ENCODE measurements at places on chromosomes 11 and 22. TPM values are rescaled to one million over a fixed set of nuclear protein-coding genes. Genes with fewer than 3 reads are reported as not detected.
A peak's percentile ranks its signal among the peaks of the same experiment; 100 is the strongest.

Gene CRYBB3
- 0.89 TPM for total RNA-seq

Gene CYB5R2
- not detected for total RNA-seq

Gene FGF19
- total RNA-seq, result not detected

Gene GTSE1
- total RNA-seq, result 0.72 TPM

Gene TSG101
- total RNA-seq, result 38.8 TPM

Gene CAPRIN1
- total RNA-seq, result 135 TPM

Gene OR8D4
- total RNA-seq, result not detected

Gene LRRC74B
- 0.25 TPM for total RNA-seq

Gene OR52H1
- not detected for total RNA-seq

Gene NUP98
- total RNA-seq, result 89.1 TPM

GRCh38 chr11:121426476-121427399 is 25.4 kb upstream of the SORL1 start:
- peak; percentile 46 for DNase-seq

DNA sequence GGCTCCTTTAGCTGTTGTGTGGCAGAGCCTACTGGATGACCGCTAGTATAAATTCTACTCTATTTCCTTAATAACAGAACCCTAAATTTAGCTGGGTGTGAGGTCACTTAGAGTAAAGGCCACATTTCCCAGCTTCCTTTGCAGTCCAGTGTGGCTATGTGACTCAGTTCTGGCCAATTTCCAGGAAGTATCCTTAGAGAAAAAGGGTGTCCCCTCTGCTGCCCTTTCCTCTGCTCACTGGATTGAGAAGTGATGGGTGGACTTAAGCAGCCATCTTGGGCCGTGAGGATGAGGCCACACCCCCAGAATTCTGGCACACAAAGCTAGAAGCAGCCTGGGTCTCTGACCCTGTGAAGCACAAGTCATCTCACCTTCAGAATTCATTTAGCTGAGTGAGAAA is 11.7 kb upstream of the RASD2 start:
- DNase-seq, result no peak

- DNase-seq, result no peak
Measured at GRCh38 chr11:28447226-28447625, 339.0 kb downstream of the METTL15 start.

DNA sequence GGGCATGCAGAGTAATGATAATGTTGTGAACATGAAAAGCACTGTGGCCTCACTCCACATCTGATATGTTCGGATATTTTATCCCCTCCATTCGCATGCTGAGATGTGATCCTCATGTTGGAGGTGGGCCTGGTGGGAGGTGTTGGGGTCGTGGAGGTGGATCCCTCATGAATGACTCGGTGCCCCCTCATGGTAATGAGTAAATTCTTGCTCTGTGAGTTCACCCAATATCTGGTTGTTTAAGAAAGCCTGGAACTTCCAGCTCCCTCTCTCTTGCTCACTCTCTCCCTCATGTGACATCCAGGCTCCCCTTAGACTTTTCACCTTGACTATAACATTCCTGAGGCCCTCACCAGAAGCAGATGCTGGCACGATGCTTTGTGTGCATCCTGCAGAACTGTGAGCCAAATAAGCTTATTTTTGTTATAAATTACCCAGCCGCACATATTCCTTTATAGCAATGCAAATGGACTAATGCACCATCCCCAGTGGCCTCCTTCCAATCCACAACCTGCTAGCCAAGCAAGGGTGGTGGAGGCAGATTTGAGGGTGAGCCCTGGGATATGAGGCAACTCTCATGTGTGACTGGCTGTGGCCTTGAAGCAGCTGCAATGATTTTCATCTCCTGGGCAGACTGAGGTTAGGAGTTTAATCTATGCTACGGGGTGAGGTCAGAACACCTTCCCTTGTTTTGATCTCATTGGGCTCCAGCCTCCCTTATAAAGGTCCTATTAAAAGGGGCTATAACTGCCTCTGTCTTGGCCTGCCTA is 276.5 kb downstream of the ETS1 start:
- DNase-seq, result no peak

DNA sequence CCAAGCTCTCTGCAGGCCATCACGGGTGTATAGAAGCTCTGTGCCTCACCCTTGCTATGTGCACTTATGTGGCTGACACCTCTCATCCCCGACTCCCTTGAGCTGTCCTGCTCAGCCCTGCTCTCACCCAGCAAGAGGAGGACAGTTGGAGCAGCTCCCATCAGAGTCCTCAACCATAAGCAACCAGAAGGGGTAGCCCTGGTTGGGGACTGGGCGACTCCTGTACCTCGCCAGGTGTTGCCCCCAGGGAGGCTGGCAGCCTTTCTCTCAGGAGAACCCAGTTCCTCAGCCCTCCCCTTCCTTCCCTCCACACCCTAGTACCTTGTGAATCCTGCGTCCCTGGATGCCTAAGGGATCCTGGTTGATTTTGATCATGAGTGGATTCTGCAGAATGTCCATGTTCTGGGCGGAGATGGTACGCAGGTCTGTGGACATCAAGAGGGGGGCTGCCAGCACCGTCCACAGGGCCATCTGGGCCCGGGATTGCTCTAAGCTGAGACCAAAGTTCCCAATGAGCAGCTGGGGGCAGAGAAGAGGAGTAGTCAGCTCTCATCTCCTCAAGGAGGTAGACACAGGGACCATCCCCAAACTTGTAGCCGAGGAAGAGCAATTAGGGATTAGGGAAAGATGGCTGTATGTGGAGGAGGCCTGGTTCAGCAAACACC is 8.0 kb downstream of the NAGA start:
- DNase-seq, result no peak

GRCh38 chr22:20242393-20243175 is 25.5 kb downstream of the RTN4R start:
- DNase-seq, result no peak

DNA sequence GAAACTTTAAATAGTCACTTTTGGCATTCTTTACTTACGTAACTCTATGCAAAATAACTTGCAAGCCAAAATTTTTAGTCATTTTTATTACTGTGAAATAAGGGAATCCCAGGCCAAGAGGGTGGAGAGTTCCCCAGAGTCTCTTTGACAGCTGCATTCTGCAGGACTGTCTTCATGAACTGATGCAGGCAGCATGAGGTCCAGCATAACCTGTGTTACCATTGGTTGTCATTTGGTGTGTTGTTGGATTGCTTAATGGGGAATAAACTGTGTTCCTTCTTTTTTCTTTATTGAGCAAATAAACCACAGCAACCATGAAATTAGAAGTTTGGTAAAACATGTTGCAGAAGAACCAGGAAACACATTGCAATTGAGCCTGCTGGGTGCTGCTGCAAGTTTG is 24.6 kb downstream of the MMP27 start:
- no peak for DNase-seq

- DNase-seq, result no peak
Measured at GRCh38 chr22:37146507-37147180, 3.1 kb downstream of the IL2RB start.

GRCh38 chr22:25395468-25395867 is 169.0 kb upstream of the GRK3 start:
- no peak for DNase-seq

GRCh38 chr11:130441719-130442118 is 6.7 kb upstream of the ADAMTS15 start:
- DNase-seq, result no peak

GRCh38 chr11:22346282-22346681 is 8.1 kb downstream of the SLC17A6 start:
- DNase-seq, result no peak

GRCh38 chr11:72871119-72871518 is 56.9 kb downstream of the ATG16L2 start:
- no peak for DNase-seq

DNA sequence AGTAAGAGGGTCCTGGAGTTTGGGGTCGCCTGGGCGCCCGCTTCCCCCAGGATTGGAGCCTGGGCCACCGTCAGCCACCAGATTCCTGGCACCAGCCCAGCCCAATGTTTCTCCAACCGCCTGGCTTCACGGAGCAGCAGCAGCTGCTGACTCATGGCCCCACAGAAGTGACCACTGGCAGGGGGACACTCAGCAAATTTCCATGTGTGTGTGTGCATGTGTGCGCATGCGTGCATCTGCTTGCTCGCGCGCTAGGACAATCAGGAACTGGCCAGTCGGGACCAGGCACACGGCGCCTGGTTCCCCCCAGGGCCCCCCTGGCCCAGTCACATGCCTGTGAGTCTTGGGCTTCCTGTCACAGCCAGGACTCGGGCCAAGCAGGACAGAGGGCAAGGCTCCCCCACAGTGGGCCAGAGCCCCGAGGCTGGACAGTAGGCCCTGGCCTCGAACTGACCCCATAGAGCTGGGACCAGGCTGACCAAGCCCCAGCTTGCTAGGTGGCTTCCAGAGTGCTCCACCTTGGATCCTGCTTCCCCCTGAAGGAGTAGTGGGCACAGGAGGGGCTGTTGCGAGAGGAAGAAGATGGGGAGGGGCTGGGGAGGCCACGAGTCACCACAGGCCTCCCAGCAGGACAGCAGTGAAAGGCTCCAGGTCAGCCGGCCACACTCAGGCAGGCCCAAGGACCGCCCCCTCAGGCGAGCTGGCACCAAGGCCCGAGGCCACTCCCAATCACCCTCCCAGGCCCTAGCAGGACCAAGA is 3.2 kb downstream of the CTSD start:
- no peak for DNase-seq

DNA sequence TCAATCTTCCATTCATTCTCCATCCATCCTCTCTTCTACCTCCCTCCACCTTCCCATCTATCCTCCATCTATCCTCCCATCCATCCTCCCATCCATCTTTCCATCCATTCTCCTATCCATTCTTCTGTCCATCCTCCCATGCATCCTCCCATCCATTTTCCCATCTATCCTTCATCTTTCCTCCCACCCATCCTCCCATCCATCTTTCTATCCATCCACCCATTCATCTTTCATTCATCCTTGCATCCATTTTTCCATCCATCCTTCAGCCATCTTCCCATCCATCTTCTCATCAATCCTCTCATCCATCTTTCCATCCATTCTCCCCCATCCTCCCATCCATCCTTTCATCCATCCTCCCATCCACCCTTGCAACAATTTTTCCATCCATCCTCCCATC is 27.5 kb downstream of the IGLL1 start:
- no peak for DNase-seq

- DNase-seq, result no peak
Measured at GRCh38 chr11:8811571-8811970, 99.4 kb upstream of the AKIP1 start.

DNA sequence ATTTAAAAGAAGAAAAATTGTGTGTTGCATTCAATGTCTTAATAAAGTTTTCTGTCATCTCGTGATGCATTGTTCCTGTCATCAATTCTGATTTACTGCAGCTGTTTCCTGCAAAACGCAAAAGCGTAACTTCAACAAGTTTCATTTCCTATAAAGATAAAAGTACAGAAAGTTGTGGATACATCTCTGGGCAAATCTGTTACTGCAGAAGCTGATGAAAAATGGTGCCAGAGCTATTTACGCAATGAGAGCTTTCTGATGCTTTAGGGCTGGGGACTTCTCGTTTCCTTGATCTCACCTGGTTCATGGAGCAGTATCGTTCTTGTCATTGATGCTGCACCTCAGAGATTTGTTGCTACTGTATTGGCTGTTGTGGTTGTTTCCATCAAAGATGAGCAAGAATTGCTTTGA is 15.5 kb upstream of the MS4A12 start:
- no peak for DNase-seq

DNA sequence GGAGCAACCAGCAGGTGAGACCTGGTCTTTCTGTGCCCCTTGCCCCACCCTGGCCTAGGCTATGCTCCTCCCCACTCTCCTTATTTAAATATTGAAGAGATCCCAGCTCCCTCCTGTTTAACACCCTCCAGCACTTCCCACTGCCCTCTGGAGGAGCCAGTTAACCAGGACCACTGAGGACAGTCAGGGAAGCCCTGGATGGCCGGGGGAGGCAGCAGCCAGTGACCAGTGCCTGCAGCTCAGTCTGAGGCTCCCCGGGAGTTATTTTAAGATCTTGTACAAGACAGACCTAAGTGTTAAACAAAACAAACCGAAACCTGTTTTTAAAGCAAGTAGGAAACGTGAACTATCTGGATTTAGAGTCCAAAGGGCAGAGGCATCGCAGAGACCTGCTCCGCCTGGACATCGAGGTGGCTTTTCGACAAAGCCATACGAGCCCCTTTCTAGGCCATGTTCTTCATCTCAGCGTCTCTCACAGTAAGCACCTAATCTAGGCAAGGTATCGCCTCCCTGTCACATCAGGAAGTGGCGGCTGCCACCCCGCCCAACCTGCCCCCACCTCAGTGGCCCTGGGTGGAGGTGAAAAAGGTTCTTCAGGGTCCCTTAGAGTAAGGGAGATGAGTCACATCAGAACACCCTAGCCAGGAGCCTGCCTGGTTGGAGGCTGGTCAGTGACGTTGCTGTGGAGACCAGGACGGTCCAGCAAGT is 35.2 kb downstream of the TRMU start:
- peak; percentile 51 for DNase-seq

DNA sequence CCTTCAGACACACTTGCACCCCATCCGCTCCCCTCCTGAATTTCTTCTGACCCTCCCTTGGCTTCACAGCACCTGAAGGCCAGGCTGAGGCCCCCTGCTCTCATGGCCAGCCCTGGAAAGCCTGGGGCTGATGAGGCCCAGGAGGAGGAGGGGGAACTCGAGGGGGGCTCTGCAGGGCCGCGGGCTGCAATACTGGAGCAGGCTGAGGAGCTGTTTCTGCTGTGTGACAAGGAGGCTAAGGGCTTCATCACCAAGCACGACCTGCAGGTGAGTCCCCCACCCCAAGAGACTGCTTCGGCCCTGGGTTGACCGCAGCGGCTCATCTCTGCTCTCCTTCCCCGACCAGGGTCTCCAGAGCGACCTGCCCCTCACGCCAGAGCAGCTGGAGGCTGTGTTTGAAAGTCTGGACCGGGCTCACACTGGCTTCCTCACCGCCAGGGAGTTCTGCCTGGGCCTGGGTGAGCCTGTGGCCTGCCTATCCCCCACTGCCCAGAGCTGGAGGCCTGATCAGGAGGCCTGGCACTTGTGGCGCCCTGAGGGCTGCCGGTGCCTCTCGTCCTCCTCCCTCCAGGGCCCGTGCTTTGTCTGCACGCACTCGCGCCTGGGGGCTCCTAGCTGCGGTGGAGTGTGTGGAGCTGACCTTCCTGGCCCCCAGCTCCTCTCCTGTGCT is 922 bp downstream of the CRACR2B start:
- DNase-seq, result no peak

DNA sequence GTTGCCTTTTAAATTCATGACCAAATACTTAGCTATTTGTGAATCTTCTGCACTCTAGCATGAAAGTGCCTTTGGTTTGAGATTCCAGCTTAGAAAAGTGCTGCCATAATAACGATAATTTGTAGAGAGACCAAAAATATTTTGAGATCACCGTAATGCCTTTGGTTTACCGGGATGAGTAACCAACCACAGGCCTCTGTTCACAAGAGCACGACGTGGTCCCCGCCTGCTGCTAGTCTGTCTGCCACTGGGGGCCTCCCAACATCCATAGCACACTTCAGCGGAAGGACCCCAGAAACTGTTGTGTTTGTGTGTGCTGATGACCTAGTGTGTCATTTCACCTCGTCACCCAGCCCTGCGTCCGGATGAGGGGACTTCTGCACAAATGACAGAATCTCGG is 67.0 kb upstream of the RASSF10 start:
- DNase-seq, result no peak

All from T-cell (primary cell).